Naive thymus-derived CD8-positive, alpha-beta T cell (primary cell): ENCODE measurements at places on chromosomes 12 and 14. TPM values are rescaled to one million over a fixed set of nuclear protein-coding genes. Genes with fewer than 3 reads are reported as not detected.

LPCAT3 gene
- polyA plus RNA-seq, result 19.9 TPM

- no peaks in the 10 kb centered on the region for H3K4me1 ChIP-seq
- H3K36me3 ChIP-seq, result no peaks in the 10 kb centered on the region
- H3K4me3 ChIP-seq, result no peak overlapping the region
- no peak overlapping the region for H3K27ac ChIP-seq
- no peak for DNase-seq
Measured at GRCh38 chr14:90715993-90716392, 100.2 kb downstream of the TTC7B start.

ARHGEF25 gene
- not detected for polyA plus RNA-seq

TAS2R9 gene
- not detected for polyA plus RNA-seq

RASSF9 gene
- polyA plus RNA-seq, result not detected

WNT1 gene
- polyA plus RNA-seq, result 1.2 TPM

DNA sequence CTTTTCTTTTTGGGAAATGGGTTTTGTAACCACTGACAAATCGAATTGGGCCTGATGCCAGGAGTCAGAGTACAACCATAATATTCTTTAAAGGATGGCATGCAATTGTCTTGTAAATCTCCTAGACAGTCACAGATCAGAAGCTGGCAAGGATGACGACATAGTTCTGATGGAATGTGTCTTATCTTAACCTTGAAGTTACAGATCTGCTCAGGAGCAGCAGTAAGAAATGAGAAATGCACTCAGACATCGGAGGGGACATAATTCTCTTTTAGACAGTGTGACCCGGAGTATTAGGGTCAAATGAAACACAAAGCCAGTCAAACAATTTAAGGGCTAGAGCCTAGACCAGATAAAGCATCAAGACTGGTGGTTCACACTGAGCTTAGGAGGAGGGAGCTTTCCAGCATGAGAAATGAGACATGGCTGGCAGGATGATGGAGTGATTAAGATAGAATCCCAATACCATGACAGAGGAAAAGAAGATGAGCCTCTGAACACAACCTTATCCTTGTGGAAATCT lies 17.5 kb downstream of the CBX5 start:
- H3K27ac ChIP-seq, result no peak overlapping the region
- DNase-seq, result no peak
- no peaks in the 10 kb centered on the region for H3K36me3 ChIP-seq
- H3K4me1 ChIP-seq, result peaks cover 11% of the 10 kb centered on the region
- no peak overlapping the region for H3K4me3 ChIP-seq

KSR2 gene
- not detected for polyA plus RNA-seq

SERPINA9 gene
- not detected for polyA plus RNA-seq

- H3K4me1 ChIP-seq, result no peaks in the 10 kb centered on the region
- no peak overlapping the region for H3K4me3 ChIP-seq
- H3K27me3 ChIP-seq, result no peaks in the 10 kb centered on the region
- H3K36me3 ChIP-seq, result no peaks in the 10 kb centered on the region
- H3K27ac ChIP-seq, result no peak overlapping the region
Measured at GRCh38 chr14:35553808-35554207, 19.8 kb downstream of the INSM2 start.

- H3K4me3 ChIP-seq, result no peak overlapping the region
- DNase-seq, result no peak
- H3K27me3 ChIP-seq, result no peaks in the 10 kb centered on the region
- H3K36me3 ChIP-seq, result no peaks in the 10 kb centered on the region
Measured at GRCh38 chr14:92308716-92309115, 14.2 kb upstream of the SLC24A4 start.

DNA sequence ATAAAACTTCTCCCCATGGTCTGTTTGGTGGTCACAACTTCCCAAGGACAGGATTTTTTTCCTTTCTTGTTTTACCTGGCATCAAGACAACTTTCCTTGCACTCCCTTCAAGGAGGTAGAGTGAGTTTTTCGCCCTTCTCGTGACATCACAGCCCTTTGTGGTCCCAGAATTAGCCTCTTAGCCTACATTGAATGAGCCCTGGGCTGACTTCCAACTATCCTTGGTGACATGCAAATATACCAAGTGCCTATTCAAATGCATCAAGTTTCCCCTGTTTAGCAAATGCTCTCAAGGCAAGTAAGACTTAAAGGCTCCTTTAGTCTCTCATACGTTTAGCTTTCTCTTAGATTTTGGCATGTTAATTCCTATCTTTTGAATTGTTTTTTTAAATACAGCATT lies 36.6 kb downstream of the TC2N start:
- H3K27ac ChIP-seq, result peak overlapping the region; percentile 31
- peak overlapping the region; percentile 37 for H3K4me3 ChIP-seq
- H3K4me1 ChIP-seq, result peaks cover 34% of the 10 kb centered on the region
- peaks cover 14% of the 10 kb centered on the region for H3K36me3 ChIP-seq
- H3K27me3 ChIP-seq, result no peaks in the 10 kb centered on the region

GRCh38 chr12:777550-778047 lies 25.2 kb downstream of the WNK1 start:
- H3K36me3 ChIP-seq, result peaks cover 13% of the 10 kb centered on the region
- peak overlapping the region; percentile 18 for H3K27ac ChIP-seq
- H3K4me3 ChIP-seq, result no peak overlapping the region
- H3K4me1 ChIP-seq, result peaks cover 97% of the 10 kb centered on the region
- no peaks in the 10 kb centered on the region for H3K27me3 ChIP-seq
- no peak for DNase-seq

DNA sequence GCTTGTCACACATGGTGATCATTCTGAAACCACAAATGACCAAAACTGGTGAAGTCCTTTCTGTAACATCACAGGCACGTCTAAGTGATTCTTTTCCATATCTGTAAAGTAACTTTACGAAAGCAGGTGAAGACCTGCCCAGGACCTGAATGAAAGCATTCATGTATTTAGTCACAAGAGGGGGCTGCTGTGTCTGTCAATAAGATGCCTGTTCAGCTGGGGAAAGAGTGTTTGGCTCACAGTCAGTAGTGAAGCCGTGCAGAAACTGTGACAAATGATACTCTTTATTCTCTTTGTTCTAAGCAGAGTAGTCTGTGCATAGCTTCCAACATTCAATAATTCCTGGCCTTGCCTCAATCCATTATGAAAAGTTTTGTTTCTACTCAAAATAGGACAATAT lies 373.5 kb upstream of the OR4E1 start:
- H3K27ac ChIP-seq, result peak overlapping the region; percentile 87
- peaks cover 39% of the 10 kb centered on the region for H3K4me1 ChIP-seq
- H3K4me3 ChIP-seq, result peak overlapping the region; percentile 74
- H3K36me3 ChIP-seq, result no peaks in the 10 kb centered on the region
- no peak for DNase-seq
- no peaks in the 10 kb centered on the region for H3K27me3 ChIP-seq

- no peaks in the 10 kb centered on the region for H3K36me3 ChIP-seq
- DNase-seq, result no peak
- no peak overlapping the region for H3K4me3 ChIP-seq
- H3K27ac ChIP-seq, result no peak overlapping the region
- H3K27me3 ChIP-seq, result peaks cover 15% of the 10 kb centered on the region
Measured at GRCh38 chr14:23436327-23437132, 1.1 kb upstream of the MYH7 start.

DNA sequence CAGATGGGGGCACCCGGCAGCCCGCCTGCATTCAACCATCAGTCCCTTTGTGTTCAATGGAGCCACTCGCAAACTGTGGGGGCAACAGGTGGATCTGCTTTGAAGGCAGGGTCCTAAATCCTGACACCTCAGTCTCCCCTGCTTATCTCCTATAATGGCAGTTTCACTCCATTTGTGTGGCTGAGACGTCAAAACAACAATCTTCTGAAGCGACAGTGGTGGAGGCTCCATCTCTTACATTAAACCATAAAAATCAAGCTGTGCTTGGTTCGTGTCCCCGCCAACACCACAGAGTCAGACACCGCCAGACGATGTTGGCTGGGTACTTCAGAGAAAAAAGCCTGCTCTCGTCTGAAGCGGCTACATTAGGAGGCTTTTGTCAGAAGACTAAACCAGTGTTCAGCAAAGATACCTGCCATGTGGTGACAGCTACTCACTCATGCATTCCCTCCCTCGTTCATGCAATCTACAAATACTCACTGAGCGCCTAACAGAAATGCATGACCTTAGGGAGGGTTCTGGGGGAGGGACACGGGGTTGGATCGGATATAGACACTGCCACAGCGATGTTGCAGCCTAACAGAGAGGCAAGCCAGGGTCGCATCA lies 253.9 kb downstream of the FOXN3 start:
- H3K4me1 ChIP-seq, result peaks cover 30% of the 10 kb centered on the region
- no peak overlapping the region for H3K27ac ChIP-seq
- DNase-seq, result no peak
- H3K36me3 ChIP-seq, result peaks cover 78% of the 10 kb centered on the region
- H3K4me3 ChIP-seq, result no peak overlapping the region

DNA sequence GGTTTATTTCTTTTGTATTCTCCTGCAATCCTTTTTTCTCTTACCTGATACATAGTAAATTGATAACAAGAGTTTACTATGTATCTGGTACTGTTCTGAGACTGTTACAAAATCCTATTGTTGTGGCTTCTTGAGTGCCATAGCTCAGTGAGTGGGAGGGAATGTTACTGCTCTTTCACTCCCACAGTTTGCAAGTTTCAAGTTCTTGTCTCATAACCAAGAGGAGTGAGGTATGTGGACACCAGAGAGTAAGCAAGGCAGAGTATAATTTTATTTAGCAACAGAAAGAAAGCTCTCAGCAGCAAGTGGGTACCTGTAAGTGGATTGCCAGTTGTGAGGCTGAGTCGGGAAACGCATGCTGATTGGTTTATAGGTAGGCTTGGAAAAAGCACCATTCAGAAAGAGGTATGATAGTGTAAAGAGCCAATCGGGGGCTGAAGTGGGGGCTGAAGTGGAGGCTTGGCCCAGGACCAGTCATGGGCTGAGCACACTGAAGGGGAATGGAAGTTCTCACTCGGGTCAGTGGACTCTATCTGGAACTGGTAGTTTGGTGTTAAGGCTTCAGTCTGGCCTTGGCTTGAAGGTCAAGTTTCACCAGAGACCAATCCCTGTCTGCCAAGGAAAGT lies 850.8 kb downstream of the TMTC2 start:
- no peaks in the 10 kb centered on the region for H3K27me3 ChIP-seq
- no peaks in the 10 kb centered on the region for H3K4me1 ChIP-seq
- H3K4me3 ChIP-seq, result no peak overlapping the region
- DNase-seq, result no peak

GPX2 gene
- polyA plus RNA-seq, result not detected

DNA sequence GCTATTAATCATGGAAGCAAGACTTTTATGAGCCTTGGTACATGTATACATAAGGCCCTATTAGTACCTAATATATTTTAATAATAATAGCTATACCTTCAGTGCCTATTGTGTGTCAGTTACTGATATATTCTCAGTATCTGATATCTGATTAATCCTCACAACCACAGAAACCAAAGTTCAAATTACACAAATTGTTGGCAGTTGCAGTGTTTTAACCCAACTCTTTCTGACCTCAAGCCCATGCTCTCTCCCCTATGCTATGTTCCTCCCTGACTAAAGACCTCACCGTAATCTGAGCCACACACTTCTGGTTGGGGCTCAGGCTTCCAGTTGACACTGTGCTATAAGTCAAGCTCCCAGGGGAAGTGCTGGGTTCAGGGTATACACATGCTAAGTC lies 214.4 kb downstream of the SPTSSA start:
- no peaks in the 10 kb centered on the region for H3K36me3 ChIP-seq
- H3K27ac ChIP-seq, result no peak overlapping the region
- no peak overlapping the region for H3K4me3 ChIP-seq
- H3K27me3 ChIP-seq, result peaks cover 7% of the 10 kb centered on the region
- H3K4me1 ChIP-seq, result no peaks in the 10 kb centered on the region

DNA sequence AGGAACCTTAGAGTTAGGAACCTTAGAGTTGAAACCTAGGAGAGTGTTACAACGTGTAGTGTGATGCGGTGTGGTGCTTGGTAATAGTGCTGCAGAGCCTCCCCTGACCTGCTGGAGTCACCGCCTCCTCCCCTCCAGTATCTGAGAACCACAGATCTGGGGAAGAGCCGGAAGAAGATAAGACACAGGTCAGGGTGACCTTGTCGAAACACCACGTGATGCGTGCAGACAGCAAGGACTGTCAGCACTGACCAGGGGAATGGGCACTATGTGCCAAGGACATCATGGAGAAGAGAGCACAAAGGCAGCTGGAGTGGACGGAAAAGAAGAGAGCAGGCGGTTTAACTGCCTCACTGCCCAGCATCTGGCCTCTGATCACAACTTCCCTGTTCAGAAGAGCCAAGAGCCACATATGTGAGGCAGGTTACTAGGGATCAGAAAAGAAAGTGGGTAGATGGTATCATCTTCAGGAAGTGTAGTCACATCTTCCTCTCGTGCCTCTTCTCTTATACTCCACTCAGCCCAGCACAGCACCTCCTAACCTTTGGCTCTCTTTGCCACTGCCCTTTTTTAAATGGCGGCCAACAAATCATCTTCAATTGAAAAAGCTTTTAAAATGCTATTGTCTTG lies 93.7 kb downstream of the TESC start:
- no peaks in the 10 kb centered on the region for H3K4me1 ChIP-seq
- H3K36me3 ChIP-seq, result peaks cover 73% of the 10 kb centered on the region
- DNase-seq, result no peak
- no peaks in the 10 kb centered on the region for H3K27me3 ChIP-seq
- no peak overlapping the region for H3K27ac ChIP-seq

GRCh38 chr14:69580009-69580577 lies 5.4 kb upstream of the CCDC177 start:
- H3K27ac ChIP-seq, result no peak overlapping the region
- H3K4me1 ChIP-seq, result peaks cover 2% of the 10 kb centered on the region
- DNase-seq, result no peak
- no peak overlapping the region for H3K4me3 ChIP-seq
- peaks cover 15% of the 10 kb centered on the region for H3K27me3 ChIP-seq
- H3K36me3 ChIP-seq, result no peaks in the 10 kb centered on the region

KLC1 gene
- polyA plus RNA-seq, result 50.7 TPM

GRCh38 chr12:46572644-46573346 lies 200.2 kb upstream of the SLC38A2 start:
- no peak overlapping the region for H3K27ac ChIP-seq
- H3K27me3 ChIP-seq, result no peaks in the 10 kb centered on the region
- peaks cover 3% of the 10 kb centered on the region for H3K36me3 ChIP-seq
- peaks cover 2% of the 10 kb centered on the region for H3K4me1 ChIP-seq
- DNase-seq, result no peak

CSRP2 gene
- 0.68 TPM for polyA plus RNA-seq

DNA sequence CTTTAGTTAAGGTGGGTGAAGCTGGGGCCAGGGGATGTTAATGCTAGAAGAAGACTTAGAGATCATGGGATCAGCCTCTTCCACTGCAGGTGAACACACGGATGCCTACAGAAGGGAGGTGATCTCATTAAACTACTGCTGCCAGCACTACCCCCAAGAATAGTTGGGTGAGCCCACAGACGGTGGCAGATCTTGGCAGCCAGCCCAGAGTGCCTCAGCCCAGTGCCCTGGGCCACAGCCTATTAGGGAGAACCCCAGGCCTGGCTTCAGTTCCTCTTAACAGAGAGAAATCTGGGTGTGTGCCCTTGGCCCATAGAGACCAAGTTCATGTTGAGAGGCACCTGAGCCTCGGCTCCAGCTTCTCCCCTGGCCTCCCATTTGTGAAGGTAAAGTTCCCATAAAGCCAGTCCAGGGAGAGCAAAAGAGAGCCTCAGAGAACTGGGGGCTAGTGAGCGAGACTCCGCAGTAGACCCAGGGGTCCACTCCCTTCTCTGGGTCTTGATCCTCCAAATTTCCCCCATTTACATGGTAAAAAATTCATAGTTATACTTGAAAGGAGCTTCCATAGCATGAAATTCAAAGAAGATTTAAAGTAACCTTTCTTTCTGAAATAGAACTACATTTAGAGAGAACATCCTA lies 125.0 kb upstream of the CCND2 start:
- no peaks in the 10 kb centered on the region for H3K36me3 ChIP-seq
- H3K4me1 ChIP-seq, result peaks cover 79% of the 10 kb centered on the region
- H3K27ac ChIP-seq, result peak overlapping the region; percentile 33
- no peaks in the 10 kb centered on the region for H3K27me3 ChIP-seq
- DNase-seq, result peak; percentile 76
- H3K4me3 ChIP-seq, result no peak overlapping the region
